M059J (cell line): ENCODE measurements at places on chromosomes 2 and 18.
A peak's percentile ranks its signal among the peaks of the same experiment; 100 is the strongest.

DNA sequence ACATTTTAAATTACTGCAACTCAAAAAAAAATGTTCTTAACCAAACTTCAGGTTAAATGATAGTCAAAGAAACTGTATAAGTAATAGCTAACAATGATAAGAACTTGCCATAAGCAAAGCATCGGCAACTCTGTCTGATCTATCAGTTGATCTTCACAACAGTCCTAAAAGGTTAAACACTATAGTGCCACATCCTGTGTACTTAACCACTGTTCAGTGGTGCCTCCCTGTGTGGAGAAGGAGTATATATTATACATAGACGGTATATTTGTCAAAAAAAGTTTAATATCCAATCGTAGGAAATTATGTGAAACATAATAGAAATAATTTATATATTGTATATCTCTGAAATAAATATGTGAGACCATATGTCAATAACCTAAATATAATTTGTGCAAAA, 13.0 kb downstream of the DTNA start:
- peak; percentile 13 for DNase-seq

DNA sequence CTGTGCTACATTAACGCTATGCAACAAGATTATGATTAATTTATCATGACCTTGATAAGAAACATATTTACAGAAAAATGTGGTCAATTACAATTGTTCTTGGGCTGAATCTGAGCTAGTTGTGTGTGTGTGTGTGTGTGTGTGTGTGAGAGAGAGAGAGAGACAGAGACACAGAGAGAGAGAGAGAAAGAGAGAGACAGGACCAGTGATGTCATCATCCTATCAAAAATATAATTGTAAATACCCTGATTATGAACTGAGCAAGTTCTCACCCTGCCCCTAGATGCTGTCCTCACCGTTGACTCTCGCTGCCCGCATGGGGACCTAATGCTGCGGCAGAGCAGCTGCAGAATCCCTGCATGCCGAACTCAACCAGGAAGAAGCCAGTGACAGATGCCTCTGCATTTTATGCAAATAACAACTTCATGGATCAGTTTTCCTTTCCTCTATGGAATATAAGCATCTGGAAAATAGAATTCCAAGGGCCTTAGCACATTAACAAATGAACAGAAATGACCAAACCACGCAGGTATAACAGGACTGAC, 512.5 kb downstream of the PLCL1 start:
- DNase-seq = no peak

GRCh38 chr2:21102356-21102755, 21.4 kb upstream of the TDRD15 start:
- DNase-seq = no peak

DNA sequence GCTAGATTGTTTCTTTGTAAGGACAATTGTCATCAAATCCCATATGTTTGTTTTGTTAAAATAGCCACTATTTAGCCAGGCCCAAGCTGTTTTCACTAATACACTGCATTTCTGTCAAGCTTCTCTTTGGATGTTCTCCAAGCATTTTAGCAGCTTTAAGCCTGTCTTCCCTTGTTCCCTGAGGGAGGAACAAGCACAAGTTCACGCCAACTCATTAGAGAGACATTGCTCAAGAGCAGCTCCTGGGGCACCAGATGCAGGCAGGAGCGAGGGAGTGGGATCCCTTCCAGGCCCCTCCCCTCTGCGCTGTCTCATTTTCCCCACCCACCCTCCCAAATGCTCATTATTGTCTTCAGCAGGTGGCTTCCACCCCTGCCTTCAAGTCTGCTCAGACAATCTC, 32.6 kb upstream of the PPP3R1 start:
- peak; percentile 57 for DNase-seq

GRCh38 chr2:129929321-129930290, 49.9 kb upstream of the RAB6C start:
- DNase-seq = peak; percentile 29

- DNase-seq = peak; percentile 58
Measured at GRCh38 chr2:17962876-17963275, 84.4 kb downstream of the KCNS3 start.

- DNase-seq = peak; percentile 46
Measured at GRCh38 chr2:86631846-86632485, 8.3 kb upstream of the RNF103 start.

DNA sequence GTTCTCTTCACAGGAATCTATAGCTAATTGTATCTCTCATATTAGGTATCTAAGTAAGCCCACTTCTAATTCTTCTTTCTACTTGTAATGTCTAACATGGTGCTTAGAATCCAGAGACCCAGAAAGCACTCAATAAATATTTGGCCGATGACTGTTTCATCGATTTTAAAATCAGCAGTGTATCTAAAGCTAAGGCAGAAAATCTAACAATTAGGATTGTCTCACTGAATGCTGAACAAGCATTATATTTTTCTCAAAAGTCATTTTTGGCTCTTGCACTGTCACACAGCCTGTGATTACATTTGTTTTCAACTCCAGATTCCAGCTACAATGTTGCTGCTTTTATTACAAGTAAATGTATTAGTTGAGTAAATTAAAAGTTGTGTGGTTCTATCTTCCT, 20.3 kb downstream of the COL5A2 start:
- no peak for DNase-seq

GRCh38 chr18:79690071-79690470, 10.5 kb downstream of the CTDP1 start:
- no peak for DNase-seq

- peak; percentile 75 for DNase-seq
Measured at GRCh38 chr2:226791487-226792081, 8.0 kb downstream of the IRS1 start.

DNA sequence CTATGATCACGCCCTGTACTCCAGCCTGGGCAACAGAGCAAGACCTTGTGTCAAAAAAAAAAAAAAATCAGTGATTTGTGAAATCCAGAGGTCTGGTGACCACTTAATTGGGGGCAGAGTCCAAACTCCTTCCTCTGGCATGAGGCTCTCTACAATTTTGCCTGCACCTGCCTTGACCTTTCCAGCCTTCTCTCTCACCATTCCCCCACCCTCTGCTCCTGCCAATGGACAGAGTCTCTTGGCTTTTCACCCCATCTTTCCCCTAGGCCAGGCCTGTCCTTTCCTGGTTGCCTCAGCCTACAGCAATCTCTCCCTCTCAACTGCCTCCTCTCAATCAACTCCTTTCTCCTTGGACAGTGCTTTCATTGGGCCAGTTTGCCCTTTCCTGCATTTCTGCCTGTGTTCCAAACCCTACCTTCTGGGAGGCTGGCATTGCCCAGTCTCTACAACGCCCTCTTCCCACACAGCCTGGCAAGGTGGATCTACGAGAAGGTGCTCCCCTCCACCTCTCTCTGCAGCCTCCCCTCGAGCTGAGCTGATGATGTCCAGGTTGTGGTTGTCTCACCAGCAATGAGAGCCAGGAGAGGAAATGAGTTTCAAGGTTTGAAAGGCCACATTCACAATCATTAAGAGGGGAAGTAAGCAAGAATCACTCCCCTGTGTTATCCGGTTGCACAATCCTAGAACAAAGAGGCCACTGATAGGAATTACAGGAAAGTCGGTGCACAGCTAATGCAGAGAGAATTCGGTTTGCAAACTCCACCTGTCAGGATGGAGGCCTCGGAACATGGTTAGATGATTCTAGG, 39.5 kb upstream of the NPAS2 start:
- peak; percentile 72 for DNase-seq
